ENCODE measurements at places on chromosomes 16 and 17. TPM values are rescaled to one million over a fixed set of nuclear protein-coding genes. Genes with fewer than 3 reads are reported as not detected.

The NRN1L gene
- 4.4 TPM for total RNA-seq

The HCRT gene
- total RNA-seq = not detected

The EXOC3L1 gene
- total RNA-seq = 8.2 TPM

The NUFIP2 gene
- total RNA-seq = 30.6 TPM

The STH gene
- total RNA-seq = not detected

The CEP20 gene
- total RNA-seq = 33.4 TPM

The MEOX1 gene
- 6.1 TPM for total RNA-seq

The LHX1 gene
- not detected for total RNA-seq

The IRX6 gene
- 0.28 TPM for total RNA-seq

The TM4SF5 gene
- total RNA-seq = not detected

The TMEM98 gene
- total RNA-seq = 206 TPM

The HP gene
- total RNA-seq = 2.5 TPM

DNA sequence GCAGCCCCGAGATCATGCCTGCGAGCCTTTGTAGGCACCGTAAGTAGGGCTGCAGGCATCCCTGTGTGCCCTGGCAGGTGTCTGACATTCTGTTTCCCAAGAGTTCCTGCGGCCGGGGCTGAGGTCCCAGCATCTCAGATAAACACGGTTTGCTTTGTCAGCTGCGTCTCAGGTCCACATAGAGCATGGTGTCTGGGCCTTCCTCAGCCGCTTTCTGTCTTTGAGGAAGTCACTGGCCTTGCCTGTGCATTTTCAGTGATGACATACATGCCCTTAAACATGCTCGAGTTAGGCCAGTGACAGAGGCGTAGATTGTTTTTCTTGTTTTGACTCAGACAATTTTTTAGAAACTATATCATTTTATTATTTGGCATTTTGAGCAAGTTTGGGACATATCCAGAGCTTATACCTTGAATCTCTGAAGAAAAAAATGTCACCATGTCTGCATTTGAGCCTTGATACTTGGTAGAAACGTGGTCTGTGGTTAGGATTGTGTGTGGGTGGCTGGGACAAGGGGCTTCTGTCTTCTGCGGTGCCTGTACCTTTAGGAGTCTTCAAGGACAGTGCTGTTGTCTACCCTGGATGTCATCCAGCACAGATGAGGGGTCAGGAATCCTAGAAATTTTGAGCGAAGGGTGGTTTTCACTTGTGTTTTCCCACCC is 105.8 kb downstream of the SNX29 start:
- H3K4me3 ChIP-seq = no peak overlapping the region
- no peaks in the 10 kb centered on the region for H3K4me1 ChIP-seq
- DNase-seq = no peak
- H3K27me3 ChIP-seq = no peaks in the 10 kb centered on the region
- H3K27ac ChIP-seq = no peak overlapping the region

DNA sequence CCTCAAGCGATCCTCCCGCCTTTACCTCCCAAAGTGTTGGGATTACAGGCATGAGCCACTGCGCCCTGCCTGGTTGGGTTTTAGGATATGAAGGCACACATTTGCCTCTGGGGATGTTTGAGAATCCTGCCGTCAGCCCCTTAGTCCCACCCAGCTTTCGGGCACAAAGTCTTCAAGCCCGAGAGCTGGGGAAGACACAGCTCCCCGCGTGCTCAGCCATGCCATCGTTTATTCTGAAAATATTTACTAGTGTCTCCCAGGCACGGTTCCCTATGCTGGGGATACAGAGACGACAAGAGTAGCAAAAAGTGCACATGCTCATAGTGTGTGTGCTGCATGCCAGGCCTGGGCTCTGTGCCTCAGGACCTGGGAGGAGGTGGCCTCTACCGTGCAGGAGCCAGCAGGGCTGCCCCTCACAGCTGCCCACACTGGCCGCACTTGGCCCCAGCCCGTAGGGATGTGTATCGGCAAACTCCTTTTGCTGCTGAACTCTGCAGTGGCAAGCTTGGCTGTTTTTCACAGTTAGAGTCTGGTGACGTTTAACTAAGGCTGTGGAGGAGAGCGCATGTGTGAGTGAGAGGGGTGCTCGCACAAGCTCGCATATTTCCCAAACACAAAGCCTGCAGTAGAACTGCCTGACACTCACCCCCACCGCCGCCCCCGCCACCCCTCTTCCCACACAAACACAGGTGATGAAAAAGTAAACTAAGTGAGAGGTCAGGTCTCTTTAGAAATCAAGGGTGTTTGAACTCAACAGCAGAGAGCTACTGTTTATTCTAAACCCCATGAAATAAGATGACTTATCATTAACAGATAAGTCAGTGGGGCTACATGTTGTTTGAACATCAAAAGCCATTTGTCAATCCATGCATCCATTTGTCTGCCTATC is 266.4 kb downstream of the MRTFB start:
- no peak overlapping the region for H3K27ac ChIP-seq
- no peaks in the 10 kb centered on the region for H3K36me3 ChIP-seq
- no peaks in the 10 kb centered on the region for H3K4me1 ChIP-seq

- H3K27ac ChIP-seq = no peak overlapping the region
- H3K27me3 ChIP-seq = no peaks in the 10 kb centered on the region
- no peaks in the 10 kb centered on the region for H3K36me3 ChIP-seq
- no peak overlapping the region for H3K4me3 ChIP-seq
- DNase-seq = no peak
- no peaks in the 10 kb centered on the region for H3K4me1 ChIP-seq
These were observed 45.3 kb upstream of the HS3ST3A1 start for GRCh38 chr17:13646969-13647542.

DNA sequence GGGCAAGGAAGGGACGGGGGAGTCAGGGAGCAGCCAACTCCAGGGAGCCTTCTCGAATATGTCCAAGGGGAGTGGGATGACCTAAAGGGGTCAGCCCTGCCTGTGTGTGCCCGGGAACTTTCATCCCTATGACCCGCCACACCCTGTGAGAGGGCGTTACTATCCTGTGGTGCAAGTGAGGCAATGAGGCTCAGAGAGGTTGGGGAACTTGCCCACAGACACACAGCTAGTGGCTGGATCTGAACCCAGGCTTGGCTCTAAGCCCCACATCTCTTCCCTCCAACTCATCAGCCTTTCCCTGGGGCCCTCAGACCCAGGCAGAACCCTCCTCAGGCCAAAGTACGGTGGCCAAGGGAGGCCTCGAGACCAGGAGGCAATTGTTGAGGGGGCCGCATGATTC is 23.2 kb downstream of the JUP start:
- DNase-seq = no peak
- no peaks in the 10 kb centered on the region for H3K27me3 ChIP-seq
- H3K4me1 ChIP-seq = no peaks in the 10 kb centered on the region

DNA sequence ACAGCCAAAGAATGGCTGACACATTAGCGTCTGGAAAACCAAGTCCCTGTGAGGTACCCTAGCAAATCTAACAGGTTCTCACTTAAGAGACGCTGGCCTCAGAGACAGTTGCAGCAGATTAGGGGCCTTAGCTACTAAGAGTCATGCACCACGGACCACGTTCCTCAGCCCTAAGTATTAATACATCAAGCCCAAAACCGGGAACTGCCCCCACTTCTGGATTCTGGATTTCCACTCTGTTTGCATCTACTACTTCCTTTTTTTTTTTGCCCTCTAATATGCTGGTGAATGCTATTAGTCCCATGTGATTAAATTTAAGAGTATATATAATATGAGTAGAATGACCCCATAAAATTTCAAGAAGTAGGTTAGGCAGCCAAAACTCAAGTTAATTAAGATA is 775 bp upstream of the TERB1 start:
- H3K27ac ChIP-seq = no peak overlapping the region
- no peaks in the 10 kb centered on the region for H3K4me1 ChIP-seq
- H3K36me3 ChIP-seq = peaks cover 9% of the 10 kb centered on the region

DNA sequence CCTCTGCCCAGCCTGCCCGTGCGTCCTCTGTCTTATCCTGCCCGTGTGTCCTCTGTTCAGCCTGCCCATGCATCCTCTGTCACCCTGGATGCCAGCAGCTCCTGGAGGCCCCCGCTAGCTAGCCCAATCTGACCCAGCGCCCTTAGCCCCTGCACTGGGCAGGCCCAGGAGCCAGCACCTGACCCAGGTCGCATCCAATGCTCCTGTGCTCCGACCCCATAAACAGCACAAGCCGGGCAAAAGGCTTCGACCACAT is 13.1 kb downstream of the CDH15 start:
- H3K27ac ChIP-seq = no peak overlapping the region
- no peaks in the 10 kb centered on the region for H3K4me1 ChIP-seq
- DNase-seq = no peak
- no peak overlapping the region for H3K4me3 ChIP-seq

GRCh38 chr17:69390795-69391501 is 23.5 kb upstream of the MAP2K6 start:
- peak overlapping the region; percentile 23 for H3K4me3 ChIP-seq
- no peaks in the 10 kb centered on the region for H3K36me3 ChIP-seq
- H3K27ac ChIP-seq = peak overlapping the region; percentile 47
- H3K4me1 ChIP-seq = no peaks in the 10 kb centered on the region
- no peak for DNase-seq

DNA sequence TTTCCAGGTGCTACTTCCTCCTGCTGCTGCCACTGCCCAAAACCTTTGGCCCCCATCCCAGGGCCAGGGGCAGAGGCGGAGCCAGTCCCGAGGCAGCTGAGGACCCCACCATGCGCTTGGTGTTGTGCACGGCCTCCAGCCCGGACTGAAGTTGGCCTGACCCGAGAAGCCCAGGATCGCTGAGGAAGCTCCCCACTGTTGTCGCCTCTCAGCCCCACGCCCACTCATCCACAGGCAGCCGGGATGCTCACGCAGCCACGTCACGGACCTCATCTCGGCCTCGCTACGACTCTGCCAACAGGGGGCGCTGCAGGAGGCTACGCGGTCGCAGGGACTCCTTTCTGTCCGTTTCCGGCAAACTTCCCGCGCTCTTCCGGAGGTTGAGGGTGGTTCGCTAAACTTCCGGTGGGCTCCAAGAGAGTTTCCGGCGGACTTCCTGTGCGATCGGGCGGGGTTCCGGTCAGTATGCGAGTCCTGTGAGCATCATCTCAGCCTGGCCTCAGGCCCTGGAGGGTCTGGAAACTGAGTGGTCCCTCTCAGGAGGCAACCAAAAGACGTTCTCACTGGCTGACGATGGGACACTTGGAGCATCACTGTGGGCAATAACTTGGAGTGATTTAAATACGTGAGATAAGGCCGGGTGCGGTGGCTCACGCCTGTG is 12.4 kb downstream of the ZG16B start:
- H3K4me1 ChIP-seq = no peaks in the 10 kb centered on the region
- no peaks in the 10 kb centered on the region for H3K36me3 ChIP-seq
- H3K27ac ChIP-seq = no peak overlapping the region
- no peak for DNase-seq
- no peak overlapping the region for H3K4me3 ChIP-seq
- no peaks in the 10 kb centered on the region for H3K27me3 ChIP-seq

DNA sequence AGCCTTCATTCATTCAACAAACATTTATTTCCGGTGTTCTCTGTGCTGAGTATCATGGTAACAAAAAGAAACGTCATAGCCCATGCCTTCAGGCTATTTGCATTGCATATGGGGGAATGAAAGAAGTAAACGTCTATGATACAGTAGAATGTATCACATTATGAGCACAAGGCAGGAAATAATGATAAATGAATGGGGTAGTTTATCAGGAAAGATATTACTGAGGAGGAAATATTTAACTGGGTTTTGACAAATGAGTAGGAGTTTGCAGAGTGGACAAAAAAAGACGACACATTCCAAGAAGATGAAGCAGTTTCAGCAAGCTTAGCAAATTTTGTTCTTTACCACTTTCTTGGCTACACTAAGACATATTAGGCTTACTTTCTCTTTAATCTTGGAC is 1.3 kb upstream of the KRTAP4-7 start:
- no peaks in the 10 kb centered on the region for H3K27me3 ChIP-seq
- DNase-seq = no peak
- H3K4me1 ChIP-seq = no peaks in the 10 kb centered on the region

- H3K27me3 ChIP-seq = no peaks in the 10 kb centered on the region
- no peak overlapping the region for H3K27ac ChIP-seq
- H3K4me3 ChIP-seq = no peak overlapping the region
- H3K4me1 ChIP-seq = no peaks in the 10 kb centered on the region
- H3K36me3 ChIP-seq = no peaks in the 10 kb centered on the region
- DNase-seq = no peak
These were observed 50.8 kb upstream of the KLHDC4 start for GRCh38 chr16:87816507-87817100.

DNA sequence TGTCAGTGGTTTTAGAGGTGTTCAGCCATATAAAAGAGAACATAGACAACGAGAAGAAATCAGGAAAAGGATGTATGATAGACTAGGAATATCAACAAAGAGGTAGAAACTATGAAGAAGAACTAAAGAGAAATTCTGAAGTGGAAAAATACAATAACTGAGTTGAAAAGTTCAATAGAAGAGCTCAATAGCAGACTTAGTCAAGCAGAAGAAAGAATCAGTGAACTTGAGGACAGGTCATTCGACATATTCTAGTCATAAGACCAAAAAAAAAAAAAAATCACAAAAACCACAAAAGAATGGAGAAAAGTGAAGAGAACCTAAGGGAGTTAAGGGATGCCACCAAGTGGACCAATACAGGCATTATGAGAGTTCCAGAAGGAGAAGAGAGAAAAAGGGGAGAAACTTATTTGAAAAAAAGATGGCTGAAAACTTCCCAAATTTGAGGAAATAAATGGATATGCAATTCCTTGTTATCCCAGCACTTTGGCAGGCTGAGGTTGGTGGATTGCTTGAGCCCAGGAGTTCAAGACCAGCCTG is 321.2 kb downstream of the ABCC12 start:
- no peaks in the 10 kb centered on the region for H3K27me3 ChIP-seq
- H3K27ac ChIP-seq = no peak overlapping the region
- no peaks in the 10 kb centered on the region for H3K4me1 ChIP-seq
- H3K36me3 ChIP-seq = no peaks in the 10 kb centered on the region

- no peaks in the 10 kb centered on the region for H3K4me1 ChIP-seq
- DNase-seq = no peak
- H3K27me3 ChIP-seq = no peaks in the 10 kb centered on the region
- peaks cover 13% of the 10 kb centered on the region for H3K36me3 ChIP-seq
- no peak overlapping the region for H3K27ac ChIP-seq
These were observed 150.3 kb downstream of the AATF start for GRCh38 chr17:37098910-37099664.

DNA sequence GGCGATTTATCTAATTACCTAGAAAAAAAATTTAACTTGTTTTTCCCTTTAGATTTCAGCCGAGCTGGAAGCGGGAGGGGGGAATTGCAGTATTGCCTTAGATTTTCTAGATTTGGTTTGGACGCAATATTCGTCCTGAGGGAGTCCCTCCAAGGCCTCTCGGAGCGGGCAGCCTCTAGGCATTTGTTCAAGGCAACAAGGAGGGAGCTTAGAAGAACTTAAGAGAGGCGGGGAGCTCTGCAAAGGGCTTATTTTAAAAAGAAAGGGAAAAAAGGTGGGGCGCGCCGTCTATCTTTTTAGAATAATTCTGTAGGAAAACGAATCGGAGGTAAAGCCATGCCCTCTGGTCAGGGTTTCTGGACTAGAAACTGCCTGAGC is 407 bp upstream of the TMEM94 start:
- DNase-seq = no peak
- H3K4me3 ChIP-seq = peak overlapping the region; percentile 92
- peak overlapping the region; percentile 86 for H3K27ac ChIP-seq
- H3K36me3 ChIP-seq = no peaks in the 10 kb centered on the region
- H3K4me1 ChIP-seq = peaks cover 5% of the 10 kb centered on the region

- no peaks in the 10 kb centered on the region for H3K4me1 ChIP-seq
- DNase-seq = no peak
- no peak overlapping the region for H3K27ac ChIP-seq
These were observed 11.9 kb downstream of the PLXDC1 start for GRCh38 chr17:39139561-39139960.

GRCh38 chr17:21196126-21196525 is 17.8 kb downstream of the TMEM11 start:
- no peaks in the 10 kb centered on the region for H3K36me3 ChIP-seq
- H3K4me1 ChIP-seq = peaks cover 16% of the 10 kb centered on the region
- DNase-seq = peak; percentile 34
- H3K4me3 ChIP-seq = no peak overlapping the region

All from prostate gland (tissue), 2 donors.